ENCODE measurements at places on chromosomes 3 and 15.
A peak's percentile ranks its signal among the peaks of the same experiment; 100 is the strongest.

- DNase-seq, result peak; percentile 4
Observed at GRCh38 chr3:156382458-156383346, 172.2 kb downstream of the SSR3 start.

- no peak for DNase-seq
Observed at GRCh38 chr3:66386011-66386924, 114.6 kb downstream of the LRIG1 start.

DNA sequence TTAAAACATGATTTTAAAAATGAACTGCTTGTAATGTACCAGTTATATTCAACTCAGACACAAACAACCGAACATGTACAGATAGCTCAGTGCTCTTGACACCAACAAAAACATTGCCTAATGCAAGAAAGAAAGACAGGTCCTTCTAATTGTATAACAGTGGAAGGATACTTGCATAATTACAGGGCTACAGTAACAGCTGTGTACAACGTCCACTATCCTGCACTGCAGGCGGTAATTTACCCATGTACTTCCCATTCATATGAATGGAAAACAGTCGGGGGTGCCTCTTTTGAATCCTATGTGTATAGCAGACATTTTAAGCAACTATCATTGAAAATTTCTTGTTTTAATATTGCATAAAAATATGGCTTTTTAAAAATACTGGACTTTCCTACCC, 41.1 kb upstream of the PLSCR5 start:
- DNase-seq, result no peak

- DNase-seq, result no peak
Observed at GRCh38 chr15:58348095-58348812, 83.5 kb upstream of the LIPC start.

DNA sequence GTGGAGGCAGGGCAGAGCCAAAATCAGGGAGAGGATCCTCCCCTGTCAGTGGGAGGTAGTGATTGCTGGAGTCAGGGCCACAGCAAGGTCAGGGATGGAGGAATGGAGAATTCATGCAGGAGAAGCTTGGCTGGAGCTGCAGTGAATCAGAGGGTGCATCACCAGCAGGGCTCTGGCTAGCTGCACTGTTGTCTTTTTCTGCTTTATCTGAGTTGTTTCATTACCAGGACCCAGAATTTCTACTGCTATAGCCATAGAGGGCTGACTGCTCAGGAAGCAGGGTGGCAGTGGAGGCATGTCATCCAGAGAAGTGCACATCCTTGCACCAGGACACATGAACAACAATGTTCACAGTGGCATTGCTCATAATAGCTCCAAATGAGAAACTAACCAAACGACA, 113.5 kb upstream of the GALNT15 start:
- no peak for DNase-seq

GRCh38 chr15:42141246-42141645, 15.2 kb downstream of the PLA2G4F start:
- DNase-seq, result no peak

DNA sequence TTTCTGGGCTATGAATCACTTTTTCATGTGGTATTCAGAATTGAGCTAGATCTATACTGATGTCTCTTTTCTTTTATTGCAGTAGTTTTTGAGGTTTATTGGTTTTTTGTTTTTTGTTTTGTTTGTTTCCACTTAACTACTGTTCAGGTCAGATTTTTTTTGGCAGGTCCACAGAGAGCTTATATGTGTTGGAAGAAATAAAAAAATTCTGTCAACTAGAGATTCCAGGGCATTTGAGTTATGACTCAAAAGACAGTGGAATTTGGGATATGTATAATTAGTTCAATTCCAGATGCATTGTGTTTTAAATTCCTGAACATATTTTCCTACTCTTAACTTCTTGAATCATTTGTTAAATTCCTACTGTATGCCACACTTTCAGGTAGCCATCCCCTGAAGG, 727.2 kb downstream of the SI start:
- DNase-seq, result no peak

DNA sequence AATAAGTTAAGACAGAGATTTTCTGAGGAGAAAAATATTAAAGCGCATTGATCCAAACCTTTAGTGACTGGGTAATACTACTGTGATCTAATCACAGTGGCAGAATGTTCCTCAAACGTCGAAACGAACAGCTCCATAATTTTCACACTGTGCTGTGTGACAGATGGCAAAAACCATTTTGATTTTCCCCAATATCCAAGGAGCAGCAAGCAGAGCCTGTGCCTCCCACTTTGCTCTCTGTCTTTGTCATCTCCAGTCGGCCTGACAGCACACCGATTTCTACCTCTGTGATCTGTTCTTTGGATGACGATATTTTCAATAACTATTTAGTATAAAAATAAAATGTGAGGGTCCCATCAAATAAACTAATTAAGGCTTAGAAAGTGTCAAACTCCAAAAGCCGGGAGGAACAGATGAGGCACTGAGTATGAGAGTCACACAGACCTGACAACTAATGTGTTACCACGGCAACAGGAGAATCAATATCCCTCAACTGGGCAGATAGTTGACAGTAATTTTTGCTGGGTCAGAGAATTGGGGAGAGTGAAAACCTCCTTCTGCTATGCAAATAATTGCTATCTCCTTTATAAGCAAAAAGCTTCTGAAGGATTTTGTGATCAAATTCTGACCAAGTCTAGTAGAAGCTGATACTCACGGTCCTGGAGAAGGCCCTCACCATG, 489.1 kb upstream of the CFAP20DC start:
- DNase-seq, result no peak

DNA sequence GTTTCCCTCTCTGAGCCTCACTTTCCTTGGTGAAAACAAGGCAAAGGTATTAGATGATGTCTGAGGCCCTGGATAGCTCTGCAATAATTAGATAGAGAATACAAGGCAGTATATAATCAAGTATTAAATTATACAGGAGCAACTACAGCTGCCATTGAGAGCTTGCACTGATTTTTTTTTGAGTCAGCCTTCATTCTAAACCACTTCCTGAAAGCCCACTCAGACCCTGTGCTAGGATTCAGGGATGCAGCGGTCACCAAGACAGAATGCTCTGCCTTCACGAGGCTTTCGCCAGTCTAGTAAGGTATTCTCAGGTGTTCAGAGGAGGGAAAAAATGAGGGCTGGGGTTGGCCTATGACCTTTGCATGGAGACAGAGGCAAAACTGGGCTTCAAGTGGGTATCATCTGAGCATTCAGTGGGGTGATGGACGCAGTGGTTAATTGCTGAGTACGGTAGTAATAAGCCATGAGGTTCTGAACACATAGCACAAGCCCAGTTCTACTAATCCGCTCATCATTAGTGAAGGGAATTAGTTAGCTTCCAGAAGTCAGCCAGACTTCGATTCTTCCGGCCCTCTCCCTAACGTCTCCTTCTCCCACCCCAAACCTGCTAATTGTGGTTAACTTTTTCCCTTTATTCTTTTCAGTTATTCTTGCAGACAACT, 3.6 kb downstream of the VGLL4 start:
- no peak for DNase-seq

GRCh38 chr15:50083424-50084025, 35.5 kb downstream of the ATP8B4 start:
- no peak for DNase-seq

DNA sequence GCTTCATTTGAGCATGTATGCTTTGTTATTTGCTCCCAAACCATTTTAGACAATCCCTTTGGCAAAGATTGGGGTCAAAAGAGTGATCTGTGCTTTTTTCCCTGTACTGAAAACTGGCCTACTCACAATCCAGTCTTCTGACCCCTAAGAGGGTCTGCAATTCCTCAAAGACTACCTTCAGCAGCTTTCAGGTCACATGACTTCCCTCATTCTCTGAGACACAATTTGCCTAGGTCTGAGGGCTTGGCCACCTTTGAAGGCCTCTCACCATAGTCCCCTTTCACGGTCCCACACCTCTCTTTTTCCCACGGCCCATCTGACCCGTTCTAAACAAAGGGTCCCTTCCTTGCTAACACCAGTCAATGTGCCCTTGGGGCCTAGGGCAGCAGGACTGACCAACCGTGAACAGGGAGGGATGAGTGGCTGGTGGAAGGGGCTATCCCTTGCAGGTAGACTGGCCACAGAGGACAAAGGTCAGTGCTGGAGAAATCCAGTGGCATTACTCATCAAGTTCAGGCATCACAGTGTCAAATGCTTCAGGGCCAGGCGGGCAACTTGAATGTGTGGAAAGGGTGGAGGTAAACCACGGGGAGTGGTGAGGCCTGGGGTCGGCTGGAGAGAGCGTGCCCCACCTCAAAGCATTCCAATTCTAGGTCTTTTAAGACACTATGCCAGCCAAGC, 10.8 kb downstream of the RASL12 start:
- no peak for DNase-seq

- no peak for DNase-seq
Observed at GRCh38 chr15:83112233-83112955, 4.9 kb downstream of the TM6SF1 start.

- DNase-seq, result no peak
Observed at GRCh38 chr15:42073418-42073817, 20.9 kb downstream of the PLA2G4D start.

DNA sequence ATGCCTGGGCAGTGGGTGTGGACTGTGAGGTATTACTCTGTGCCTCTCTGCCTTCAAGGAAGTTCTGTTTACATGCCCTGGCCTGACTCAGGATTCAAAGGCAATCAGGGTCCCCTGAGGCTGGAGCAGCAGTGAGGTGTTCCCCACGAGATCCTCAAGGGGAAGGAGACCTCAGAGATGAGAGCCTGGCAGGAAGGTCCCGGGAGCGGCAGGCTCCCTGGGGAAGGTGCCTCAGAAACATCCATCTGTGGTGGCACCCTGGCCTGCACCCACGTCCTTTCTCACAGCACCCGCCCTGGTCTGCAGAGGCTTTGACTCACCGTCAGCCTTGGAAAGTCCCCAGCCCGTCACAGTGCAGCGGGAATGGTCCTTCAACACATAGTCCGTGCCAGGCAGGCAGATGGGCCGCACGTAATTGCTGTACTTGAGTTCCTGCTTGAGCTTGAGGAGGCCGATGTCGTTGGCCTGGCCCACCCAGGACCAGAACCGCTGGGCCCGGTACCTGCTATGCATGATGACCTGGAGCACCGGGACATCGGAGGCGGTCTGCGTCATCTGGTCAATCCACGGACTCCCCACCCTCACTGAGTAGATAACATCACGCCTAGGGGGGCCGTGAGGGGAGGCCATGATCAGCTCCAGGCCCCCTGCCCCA, 3.6 kb downstream of the PRSS50 start:
- DNase-seq, result no peak

GRCh38 chr3:55476515-55476914, 10.6 kb downstream of the WNT5A start:
- DNase-seq, result no peak

- no peak for DNase-seq
Observed at GRCh38 chr15:47289656-47290055, 427.6 kb upstream of the SEMA6D start.

- no peak for DNase-seq
Observed at GRCh38 chr15:73165844-73166243, 113.6 kb downstream of the NEO1 start.

DNA sequence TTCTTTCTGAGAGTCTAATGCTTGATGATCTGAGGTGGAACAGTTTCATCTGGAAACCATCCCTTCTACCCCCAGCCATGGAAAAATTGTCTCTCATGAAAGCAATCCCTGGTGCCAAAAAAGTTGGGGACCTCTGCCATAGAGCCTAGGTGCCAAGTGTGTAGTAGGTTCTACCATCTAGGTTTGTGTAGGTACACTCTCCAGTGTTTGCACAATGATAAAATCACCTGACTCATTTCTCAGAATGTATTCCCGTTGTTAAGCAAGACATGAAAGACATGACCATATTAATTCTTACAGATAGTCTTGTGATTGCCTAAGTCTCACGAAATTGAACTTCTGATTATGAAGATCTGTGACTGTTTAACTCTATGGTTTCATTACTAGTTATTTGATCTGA, 68.6 kb downstream of the KAT2B start:
- no peak for DNase-seq

DNA sequence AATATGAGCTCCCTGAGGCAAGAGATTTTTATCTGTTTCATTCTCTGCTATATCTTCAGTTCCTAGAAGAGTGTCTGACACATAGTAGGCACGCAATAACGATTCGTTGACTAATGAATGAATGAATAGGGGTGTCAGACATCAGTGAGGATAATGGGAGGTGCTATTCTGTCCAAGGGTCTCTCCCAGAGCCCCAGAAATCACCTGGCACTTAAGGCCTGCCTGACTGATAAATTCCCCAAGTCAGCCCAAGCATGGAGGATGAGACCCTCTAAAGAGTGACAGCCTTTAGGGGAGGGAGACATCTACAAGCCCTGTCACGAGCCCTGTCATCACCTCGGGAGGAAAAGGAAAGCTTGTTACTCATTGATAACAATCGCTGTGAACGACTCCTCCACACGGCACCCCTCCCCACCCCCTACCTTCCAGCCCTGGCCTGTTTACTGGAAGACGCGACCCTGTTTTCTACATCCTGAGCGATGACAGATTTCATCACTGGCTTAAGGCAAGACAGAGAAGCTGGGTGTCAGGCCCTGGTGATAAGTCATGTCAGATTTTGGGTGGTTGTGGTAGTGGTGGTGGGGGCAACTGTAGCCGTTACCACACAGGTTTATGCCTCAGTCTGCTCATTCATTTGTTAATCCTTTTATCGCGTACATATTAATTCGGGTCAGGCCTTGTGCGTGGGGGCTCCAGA, 23.1 kb downstream of the BHLHE40 start:
- DNase-seq, result peak; percentile 86

DNA sequence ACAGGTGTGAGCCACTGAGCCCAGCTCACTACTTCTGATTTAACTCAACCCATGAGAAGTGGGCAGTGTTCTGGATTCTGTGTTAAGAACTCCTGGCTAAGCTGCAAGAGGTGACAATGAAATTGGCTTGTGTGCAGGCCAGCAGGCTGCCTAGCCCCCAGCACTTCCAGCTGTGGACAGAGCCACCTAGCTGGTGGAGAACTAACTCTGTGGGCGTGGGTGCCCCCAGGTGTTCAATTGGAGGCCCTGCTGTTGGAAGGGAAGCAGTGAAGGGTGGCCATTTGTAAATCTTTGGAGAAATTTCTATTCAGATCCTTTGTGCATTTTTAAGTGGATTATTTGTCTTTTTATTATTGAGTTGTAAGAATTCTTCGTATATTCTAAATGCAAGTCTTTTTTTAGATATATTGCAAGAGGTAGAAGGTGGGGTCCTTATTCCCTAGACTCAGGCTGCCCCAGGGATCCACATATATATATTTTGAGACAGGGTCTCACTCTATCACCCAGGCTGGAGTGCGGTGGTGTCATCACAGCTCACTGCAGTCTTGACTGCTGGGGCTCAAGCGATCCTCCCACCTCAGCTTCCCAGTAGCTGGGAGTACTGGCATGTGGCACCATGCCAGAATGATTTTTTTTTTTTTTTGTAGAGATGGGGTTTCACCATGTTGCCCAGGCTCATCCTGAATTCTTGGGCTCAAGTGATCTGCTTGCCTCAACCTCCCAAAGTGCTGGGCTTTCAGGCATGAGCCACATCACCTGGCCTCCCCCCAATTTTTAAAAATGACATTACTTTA, 7.2 kb upstream of the SCAMP5 start:
- DNase-seq, result peak; percentile 56

- DNase-seq, result no peak
Observed at GRCh38 chr15:78660584-78660983, 19.6 kb upstream of the CHRNB4 start.

DNA sequence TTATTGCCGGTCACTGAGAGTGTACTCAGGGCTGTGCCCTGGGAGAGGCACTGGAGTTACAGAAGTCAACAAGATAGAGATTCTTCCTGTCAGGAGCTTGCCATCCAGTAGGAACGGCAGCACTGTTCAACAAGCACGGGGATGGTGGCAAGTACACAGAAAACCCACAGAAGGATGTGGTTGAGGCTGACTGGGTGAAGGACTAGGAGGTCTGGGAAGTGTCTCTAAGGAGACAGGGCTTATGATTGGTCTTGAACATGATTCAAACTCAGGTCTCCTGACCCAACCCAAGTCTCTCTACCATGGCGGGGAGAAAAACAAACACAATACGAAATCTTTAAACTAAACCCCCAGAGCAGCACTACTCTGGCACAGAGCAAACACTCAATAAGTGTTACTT, 37.6 kb downstream of the ERICH6 start:
- DNase-seq, result no peak

All from stimulated activated CD4-positive, alpha-beta T cell treated with anti-CD3 and anti-CD28 coated beads, Interleukin-1b, Interleukin-23, amount 100 ng/mL, for 48 hours (primary cell).